ENCODE measurements at places on chromosomes 5 and 9. TPM values are rescaled to one million over a fixed set of nuclear protein-coding genes. Genes with fewer than 3 reads are reported as not detected.

Gene HSPA9
- 136 TPM for polyA plus RNA-seq

Gene TICAM2
- not detected for polyA plus RNA-seq

Gene C9orf50
- not detected for polyA plus RNA-seq

Gene SLC4A9
- polyA plus RNA-seq = 0.25 TPM

Gene ZNF483
- 0.23 TPM for polyA plus RNA-seq

Gene LAMC3
- polyA plus RNA-seq = 0.46 TPM

Gene NOL6
- polyA plus RNA-seq = 7.8 TPM

Gene SPOCK1
- polyA plus RNA-seq = 3.8 TPM

Gene SH2D3C
- 1.4 TPM for polyA plus RNA-seq

Gene ENTPD8
- 32.4 TPM for polyA plus RNA-seq

Gene PCDHA10
- polyA plus RNA-seq = not detected

Gene ANKDD1B
- polyA plus RNA-seq = 3.0 TPM
